ENCODE measurements at places on chromosomes 16 and 17.

DNA sequence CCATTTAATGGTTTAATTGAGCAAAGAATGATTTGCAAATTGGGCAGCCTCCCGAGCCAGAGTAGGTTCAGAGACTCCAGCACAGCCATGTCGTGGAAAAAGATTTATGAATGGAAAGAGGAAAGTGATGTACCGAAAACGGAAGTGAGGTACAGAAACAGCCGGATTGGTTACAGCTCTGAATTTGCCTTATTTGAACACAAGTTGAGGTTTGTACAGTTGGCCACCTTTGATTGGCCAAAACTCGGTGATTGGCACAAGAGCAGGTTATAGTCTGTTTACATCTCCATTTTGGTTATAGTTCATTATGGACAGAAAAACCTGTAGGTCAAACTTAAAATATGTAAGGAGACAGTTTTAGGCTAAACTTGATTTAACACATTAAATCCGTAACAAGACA lies 44.5 kb downstream of the TENT4B start:
- DNase-seq: no peak

DNA sequence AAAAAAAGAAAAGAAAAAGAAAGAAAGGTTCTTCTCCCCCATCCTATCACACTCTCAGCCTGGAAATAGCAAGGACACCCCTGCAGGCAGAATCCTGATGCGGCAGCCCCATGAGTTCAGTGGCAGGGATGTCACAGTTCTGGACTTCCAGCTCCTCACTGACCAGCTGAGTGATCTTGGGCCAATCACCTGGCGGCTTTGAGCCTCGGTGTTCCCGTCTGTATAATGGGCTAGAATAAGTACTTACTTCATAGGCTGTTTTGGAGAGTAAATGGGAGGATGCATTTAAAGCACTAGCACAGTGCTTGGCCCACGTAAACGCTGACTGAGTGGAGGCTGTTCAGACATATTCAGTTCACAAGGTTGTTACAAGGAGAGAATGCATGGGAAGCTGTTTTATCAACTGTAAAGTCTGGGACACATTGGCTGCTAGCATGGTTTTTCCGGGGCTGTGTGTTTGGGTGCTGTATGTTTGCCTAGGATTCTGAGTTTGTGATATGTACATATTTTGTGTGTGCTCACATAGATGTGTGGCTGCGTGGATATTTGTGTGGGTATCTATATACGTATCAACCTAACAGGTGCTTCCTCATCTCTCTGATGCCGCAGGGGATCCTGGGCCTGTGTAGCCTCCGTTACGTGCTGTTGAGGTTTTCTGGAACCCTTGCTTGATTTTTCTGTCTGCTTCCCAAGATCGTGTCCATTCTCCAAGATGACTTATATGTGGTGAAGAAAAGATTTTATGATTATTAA lies 3.4 kb downstream of the BHLHA9 start:
- no peak for DNase-seq

- DNase-seq: no peak
These were observed 238.0 kb upstream of the TBX2 start for GRCh38 chr17:61161615-61162134.

DNA sequence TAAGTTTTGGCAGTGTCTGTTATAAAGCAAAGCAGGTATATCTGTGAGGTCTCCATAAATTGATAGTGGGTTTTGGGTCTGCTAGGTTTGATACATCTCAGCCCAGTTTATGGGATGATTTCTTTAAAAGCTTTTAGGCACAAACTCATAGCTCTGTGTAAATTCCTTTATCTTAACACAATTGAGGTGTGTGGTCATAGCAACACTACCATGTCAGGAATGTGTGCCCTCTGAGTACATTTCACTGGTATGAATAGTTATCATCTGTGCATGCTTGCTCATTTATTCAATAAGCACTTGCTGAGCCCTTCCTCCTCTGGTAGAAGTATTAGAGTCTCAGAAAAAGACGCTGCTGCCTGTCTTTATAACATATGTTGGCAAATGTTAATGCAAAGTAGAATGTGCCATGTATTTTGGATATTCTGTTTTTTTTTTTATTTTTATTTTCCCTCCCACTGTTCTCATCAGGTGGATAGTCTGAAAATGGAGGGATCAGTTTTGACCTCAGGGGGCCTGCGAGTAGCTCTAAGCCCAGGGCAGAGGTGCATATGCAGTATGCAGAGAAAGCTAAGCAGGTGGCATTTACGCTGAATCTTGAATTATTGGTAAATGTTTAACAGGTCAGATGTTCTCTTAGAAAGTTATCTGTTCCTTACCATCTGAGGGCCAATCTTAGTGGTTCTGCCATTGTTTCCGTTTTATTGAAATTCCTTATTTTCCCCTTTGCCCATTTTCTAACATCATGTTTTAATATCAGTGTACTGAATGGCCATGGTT lies 90.7 kb downstream of the WNT3 start:
- no peak for DNase-seq

- DNase-seq: no peak
These were observed 18.2 kb upstream of the BHLHA9 start for GRCh38 chr17:1251866-1252608.

DNA sequence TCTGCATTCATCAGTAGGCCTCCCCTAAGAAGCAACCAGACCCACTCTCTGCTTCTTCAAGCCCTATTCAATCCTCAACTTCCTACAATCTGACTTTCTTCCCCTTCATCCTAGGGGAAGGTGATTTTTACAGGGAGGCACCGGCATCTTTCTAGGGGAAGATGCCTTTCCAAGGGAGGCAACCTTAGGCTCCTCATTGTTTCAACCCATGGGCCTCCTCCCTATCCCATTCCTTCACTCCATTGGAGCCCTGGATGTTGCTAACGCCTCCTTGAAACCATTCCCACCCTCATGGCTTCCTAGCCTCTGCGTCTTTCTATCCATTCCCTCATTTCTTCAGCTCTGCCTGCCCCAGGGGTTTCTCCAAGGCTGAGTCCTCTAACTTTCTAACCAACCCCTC lies 2.7 kb upstream of the CUEDC1 start:
- no peak for DNase-seq

DNA sequence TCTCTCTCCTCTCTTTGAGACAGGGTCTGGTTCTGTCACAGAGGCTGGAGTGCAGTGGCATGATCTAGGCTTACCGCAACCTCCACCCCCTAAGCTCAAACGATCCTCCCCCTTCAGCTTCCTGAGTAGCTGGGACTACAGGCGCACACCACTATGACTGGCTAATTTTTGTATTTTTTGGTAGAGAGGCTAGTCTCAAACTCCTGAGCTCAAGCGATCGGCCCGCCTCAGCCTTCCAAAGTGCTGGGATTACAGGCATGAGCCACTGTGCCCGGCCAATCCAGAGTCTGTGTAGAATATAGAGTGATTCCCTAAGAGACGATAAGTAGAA lies 65.8 kb upstream of the RPH3AL start:
- DNase-seq: no peak

DNA sequence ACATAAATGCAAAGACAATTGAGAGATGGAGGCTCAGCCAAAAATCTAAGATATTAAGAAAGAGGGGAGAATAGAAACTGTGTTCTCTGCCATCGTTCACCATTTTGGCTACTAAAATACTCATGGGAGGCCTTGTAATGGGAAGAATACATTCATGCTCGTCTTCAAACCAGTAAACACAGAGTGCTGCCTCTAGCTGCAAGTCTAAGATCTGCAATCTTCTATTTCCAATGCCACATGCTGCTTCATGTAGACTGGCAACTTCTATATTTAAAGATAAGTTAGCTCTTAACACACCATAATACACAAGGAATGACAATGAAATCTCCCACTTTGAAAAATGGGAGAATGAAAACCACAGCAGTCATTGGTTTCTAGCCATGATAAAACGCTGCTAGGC lies 387.3 kb downstream of the HS3ST3B1 start:
- no peak for DNase-seq

- no peak for DNase-seq
These were observed 52.1 kb upstream of the TNRC6A start for GRCh38 chr16:24677388-24677787.

DNA sequence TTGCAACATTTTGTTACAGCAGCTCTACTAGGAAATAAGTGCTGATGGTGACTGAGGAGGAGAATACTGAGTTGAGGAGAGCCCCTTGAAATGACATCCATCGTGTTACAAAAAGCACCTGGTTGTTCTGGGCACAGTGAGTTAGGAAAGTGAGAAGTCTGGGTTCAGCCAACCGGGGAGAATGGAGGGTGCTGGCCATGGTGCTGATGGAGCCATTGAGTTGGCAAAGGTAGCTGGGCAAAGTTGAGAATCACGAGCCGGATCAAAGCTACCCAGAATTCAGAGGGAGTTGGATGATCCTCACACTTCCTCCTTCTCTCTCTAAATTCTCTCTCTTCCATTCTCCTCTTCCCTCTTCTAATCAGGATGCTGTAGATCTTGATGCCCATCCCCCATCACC lies 35.0 kb upstream of the ASIC2 start:
- no peak for DNase-seq

DNA sequence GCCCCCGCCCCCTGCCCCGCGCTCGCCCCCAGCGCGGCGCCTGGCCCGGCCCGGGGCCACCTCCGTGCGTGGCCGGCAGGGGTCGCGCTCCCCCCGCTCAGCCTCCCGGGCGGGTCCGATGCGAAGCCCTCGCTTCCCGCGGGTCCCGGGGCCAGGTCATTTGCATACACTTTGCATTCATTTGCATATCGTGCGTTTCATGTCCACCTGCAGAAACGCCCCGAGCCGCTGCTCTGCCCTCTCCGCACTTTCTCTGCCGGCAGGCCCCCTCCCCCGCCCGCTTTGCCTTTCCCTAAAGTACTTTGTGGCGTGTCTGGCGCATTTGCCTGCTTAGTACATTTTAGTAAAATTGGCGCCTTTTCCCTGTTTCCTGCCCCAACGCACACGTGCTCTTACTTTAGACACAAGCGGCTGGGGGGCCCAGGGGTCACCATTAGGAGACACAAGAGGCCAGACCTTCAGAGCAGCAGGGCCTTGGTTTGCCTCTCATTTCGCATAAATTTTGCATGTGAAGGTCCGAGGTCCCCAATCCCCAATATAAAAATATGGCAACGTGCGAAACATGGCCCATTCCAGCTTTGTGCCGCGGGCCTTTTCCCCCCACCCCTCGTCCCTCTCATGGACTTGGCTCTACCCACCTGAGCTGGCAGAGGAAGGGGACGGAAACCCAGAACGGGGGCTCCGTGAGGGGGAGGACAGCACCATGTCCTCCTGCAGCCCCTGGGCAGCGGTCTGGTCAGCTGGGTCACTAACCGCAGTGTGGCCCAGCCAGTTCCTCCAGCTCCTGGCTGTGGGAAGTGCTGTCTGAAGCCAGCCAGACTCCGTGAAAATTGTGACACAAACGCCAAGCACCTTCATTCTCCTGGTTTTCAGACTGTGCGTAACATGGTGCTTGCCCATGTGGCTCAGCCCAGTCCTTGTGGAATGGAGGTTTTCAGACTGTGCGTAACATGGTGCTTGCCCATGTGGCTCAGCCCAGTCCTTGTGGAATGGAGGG lies 34.8 kb downstream of the CBFA2T3 start:
- no peak for DNase-seq

DNA sequence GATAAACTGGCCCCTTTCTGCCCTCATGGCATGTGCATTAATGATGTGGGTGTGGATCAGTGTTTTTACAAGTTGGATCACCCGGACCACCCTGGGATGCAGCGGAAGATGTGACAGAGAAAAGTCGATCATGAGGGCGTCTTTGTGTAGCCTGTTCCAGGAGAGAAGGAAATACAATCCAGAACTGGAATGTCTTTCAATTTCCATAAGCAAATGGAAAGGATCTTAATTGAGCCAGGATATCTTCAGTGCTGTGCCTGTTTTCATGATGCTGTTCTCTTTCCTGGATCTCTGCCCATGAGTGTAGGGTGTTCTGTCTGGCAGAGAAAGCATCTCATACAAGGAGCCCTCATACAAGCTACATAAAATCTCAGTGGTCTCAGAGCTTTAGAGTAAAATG lies 481.4 kb downstream of the XYLT1 start:
- DNase-seq: no peak

GRCh38 chr16:79053577-79053976 lies 547.0 kb downstream of the MAF start:
- DNase-seq: no peak

DNA sequence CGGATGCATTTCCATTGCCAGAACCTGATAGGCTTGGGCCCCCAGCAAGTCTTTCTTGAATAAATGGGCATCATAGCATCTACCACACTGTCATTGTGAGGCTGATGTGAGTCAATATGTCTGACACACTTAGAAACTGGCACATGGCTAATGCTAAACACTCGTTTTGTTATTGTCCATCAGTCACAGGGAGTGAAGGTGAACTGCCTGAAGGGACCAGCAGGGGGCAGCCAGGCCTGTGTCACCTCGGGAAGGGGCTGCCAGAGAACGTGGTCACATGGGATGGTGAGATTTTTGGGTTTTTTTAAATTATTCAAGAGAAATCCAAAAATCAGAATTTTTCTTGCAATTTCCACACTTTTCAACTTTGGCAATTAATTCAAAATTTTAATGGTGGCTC lies 831 bp upstream of the RCVRN start:
- no peak for DNase-seq

- no peak for DNase-seq
These were observed 287.5 kb downstream of the NPIPA8 start for GRCh38 chr16:18048853-18049546.

DNA sequence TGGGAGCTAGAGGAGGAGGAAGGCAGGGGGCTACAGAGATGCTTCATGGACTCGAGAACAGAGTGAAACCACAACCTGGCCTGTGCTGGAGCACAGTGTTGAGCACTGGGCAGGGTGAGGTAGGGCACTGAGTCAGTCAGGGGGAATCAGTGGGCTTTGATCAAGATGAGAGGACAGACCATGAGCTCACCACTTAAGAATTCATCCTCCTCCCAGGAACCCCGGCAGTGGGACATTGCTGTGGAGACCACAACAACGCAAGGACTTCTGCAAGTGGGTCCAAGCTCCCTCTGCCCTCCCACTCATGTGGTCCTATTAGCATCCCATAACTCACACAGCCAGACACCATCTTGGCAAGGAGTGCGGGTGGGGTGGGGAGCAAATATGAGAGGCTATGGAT lies 1.7 kb upstream of the CES5A start:
- DNase-seq: no peak

GRCh38 chr16:67672306-67672705 lies 5.7 kb downstream of the C16orf86 start:
- DNase-seq: no peak

DNA sequence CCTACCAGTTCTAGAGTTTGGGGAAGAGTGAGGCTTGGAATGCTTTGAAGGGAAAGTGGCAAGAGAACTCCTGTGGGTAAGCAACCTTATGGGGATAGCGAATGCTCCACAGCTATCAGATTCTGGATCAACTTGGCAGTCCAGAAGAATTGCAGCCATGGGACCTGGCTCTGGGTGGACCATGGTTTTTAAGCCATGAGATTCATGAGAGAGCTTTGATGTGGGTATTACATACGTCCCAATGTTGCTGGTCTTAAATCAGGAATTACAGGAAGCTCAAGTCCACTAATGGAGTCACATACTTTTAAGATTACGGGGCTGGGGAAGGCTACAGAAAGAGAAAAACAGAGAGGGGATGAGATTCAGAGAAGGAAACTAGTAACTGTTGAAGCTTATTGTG lies 142.5 kb upstream of the ELAC2 start:
- no peak for DNase-seq

GRCh38 chr17:17810084-17810894 lies 26.5 kb downstream of the SREBF1 start:
- peak; percentile 84 for DNase-seq

- DNase-seq: no peak
These were observed at the start of gene NPB for GRCh38 chr17:81902023-81902652. NPB (plus strand) TSS chr17:81902238; CDS start chr17:81902278, 40 bp downstream.

Measured in uterus (tissue), 4 donors.